Memory B cell (primary cell): ENCODE measurements at places on chromosomes 4 and X.

- DNase-seq: peak; percentile 22
These were observed 93.8 kb downstream of the PDGFRA start for GRCh38 chr4:54322818-54323417.

GRCh38 chr4:142331646-142332045, 514.5 kb downstream of the INPP4B start:
- DNase-seq: no peak

DNA sequence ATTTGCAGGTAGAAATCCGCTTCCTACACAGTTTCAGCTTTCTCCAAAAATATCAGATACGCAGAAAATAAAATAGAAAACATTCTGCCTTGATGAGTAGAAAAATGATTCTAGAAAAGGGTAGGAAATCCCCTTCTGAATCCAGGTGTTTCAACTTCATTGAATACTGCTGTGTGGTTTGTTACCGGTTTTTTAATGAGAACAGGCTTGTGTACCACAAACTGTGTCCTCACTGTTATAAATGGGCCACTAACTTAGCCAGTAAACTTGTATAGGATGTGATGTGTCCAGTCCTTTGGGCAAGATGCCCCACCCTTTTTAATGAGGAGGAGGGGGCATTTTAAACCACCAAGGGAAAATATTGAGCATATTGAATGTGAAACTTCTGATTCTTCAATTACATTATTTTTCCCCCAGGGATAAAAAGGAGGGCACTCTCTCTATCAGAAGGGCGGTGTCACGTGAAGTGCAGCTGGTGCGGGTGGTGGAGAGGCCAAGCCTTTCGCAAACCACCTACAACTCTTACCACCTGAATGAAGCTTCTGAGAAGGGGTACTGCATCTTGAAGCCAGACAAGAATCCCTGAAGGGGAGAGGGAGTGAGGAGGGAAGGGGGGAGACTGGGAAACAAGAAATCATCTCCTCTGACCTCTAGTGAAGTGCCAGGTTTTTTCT, 4.5 kb downstream of the CXXC4 start:
- no peak for DNase-seq

- DNase-seq: no peak
These were observed 74.9 kb downstream of the METTL14 start for GRCh38 chr4:118760092-118760491.

GRCh38 chr4:154616731-154617130, 4.3 kb upstream of the FGG start:
- no peak for DNase-seq

- no peak for DNase-seq
These were observed 21.5 kb downstream of the XIAP start for GRCh38 chrX:123881330-123881729.

DNA sequence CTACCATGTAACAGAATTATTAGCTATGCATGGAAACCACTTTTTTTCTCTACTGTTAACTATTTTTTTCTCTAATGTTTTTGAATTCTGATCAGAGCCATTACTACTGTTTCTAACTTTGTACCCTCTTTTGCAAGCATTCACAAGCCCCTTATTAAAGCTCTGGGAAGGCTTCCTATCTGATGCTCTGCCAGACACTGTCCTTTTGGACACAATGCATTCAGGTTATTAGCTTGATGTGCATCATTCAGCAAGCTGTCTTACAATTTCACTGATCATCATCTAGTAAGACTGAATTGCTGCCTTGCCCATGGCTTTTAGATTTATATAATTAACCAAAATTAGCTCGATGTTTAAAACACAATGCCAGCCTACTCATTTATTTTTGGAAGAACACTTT, 155.1 kb downstream of the NR3C2 start:
- no peak for DNase-seq

DNA sequence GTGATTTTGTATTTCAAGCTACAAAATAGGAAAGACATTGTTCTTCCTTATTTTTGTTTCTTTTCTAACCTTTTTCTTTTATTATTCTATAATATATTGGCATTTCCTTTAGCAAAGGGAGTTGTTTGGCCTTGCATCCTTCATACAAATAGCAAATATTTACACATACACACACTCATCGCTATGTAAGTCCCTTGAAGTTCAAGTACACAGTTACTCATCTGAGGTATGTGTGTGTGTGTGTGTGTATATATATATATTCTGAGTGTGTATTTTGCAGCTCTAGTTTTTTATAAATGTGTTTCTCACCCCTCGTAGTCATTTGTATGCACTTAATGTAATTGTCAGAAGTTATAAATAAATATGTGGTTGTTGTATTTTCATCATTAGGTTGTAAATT, 724.8 kb upstream of the MAGEB2 start:
- DNase-seq: no peak

DNA sequence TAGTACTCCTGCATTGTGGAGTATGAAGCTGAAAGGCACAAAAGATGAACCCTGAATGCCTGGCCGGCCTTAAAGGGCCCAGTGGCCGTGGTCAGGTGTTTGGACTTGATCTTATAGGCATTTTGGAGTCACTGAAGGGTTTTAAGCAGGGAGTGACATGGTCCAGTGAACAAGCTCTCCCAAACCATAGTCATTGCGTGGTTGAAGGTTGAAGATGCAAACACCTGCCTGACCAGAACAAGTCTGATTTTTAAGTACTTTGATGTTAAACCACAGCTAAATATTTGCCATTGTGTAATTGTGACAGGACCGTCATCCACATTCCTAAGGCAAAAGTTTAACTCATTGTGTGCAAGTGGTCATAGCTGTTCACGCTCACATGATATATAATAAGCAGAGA, 3.3 kb downstream of the STK32B start:
- no peak for DNase-seq

DNA sequence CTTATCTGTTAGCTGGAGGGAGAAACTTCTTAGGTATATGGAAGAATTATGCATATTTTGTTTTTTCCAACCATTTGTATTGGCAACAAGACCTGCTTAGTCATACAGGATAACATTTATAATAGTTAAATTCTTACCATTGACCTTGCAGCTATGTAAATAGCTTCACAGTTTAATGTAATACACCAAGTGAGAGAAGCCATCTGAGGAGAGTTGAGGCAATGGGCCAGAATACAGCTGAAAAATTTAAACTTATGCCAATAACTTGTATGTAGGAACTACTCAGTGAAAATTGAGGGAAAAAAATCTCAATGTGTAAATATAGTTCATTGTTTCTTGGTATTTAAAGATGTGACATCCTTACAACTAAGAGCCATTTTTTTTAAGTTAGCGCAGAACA, 273.5 kb downstream of the DACH2 start:
- DNase-seq: no peak

DNA sequence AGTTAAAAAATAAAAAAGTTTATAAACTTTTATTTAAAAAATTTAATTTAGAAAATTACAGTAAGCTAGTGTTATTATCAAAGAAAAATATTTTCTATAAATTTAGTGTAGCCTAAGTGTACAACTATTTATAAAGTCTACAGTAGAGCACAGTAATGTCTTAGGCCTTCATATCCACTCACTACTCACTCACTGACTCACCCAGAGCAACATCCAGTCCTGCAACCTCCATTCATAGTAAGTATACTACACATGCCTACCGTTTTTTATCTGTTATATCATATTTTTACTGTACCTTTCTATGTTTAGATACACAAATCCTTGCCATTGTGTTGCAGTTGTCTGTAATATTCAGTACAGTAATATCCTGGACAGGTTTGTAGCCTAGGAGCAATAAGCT, 129.0 kb upstream of the FAM47B start:
- no peak for DNase-seq
